H4 (cell line): ENCODE measurements at places on chromosomes 11 and 22. TPM values are rescaled to one million over a fixed set of nuclear protein-coding genes. Genes with fewer than 3 reads are reported as not detected.

DNA sequence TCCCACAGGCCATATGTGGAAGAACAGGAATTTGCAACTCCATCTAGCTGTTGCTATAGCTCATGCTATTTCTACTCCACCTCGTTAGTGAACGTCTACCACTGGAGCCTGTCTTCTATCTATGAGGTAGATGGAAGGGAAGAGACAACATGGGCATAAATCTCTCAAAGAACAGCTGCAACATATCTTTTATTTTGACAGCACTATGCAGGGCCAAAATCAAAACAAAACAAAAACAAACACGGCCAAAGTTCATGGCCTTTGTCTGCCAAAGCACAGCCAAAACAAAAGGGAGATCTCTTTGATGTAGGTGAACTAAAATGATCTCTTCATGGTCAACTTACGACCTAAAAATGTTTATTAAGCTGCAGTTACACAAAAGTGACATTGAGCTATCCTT is 215.2 kb upstream of the MPPED2 start:
- DNase-seq, result no peak

CHADL gene
- total RNA-seq, result not detected in 2 replicates

FAM227A gene
- 0.23 and 0.33 TPM in 2 replicates for total RNA-seq

- no peak for DNase-seq
These were observed 11.6 kb downstream of the MRGPRF start for GRCh38 chr11:69001243-69002081.
